ENCODE measurements at places on chromosomes 12 and 14. TPM values are rescaled to one million over a fixed set of nuclear protein-coding genes. Genes with fewer than 3 reads are reported as not detected.

Gene TAS2R14
- 1.5 TPM for total RNA-seq

Gene ADCY6
- 29.7 TPM for total RNA-seq

Gene SRGAP1
- total RNA-seq: 5.9 TPM

Gene TAS2R19
- 2.9 TPM for total RNA-seq

Gene CLEC1A
- 15.8 TPM for total RNA-seq

All from dermis lymphatic vessel endothelial cell (primary cell).